ENCODE measurements at places on chromosomes 6 and 20.

DNA sequence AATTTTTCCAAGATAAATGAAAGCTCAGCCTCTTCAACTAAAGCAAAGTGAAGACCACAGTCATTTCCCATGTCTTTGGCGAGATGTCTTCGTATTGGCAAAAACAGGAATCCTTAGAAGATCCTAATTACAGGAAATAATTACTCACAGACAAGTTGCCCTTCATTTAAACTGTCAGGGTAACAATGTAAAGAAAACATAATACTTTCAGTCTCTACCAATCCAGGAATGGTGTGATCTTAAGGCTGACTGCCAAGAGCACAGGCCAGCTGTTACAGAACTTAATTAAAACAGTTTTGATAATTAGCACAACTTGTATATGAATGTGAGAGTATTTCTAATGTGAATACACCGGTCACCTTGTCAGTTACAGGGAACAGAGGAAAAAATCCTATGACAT is 292.2 kb downstream of the PACRG start:
- DNase-seq: no peak

GRCh38 chr6:139743664-139744437 is 369.4 kb upstream of the CITED2 start:
- peak; percentile 85 for DNase-seq

DNA sequence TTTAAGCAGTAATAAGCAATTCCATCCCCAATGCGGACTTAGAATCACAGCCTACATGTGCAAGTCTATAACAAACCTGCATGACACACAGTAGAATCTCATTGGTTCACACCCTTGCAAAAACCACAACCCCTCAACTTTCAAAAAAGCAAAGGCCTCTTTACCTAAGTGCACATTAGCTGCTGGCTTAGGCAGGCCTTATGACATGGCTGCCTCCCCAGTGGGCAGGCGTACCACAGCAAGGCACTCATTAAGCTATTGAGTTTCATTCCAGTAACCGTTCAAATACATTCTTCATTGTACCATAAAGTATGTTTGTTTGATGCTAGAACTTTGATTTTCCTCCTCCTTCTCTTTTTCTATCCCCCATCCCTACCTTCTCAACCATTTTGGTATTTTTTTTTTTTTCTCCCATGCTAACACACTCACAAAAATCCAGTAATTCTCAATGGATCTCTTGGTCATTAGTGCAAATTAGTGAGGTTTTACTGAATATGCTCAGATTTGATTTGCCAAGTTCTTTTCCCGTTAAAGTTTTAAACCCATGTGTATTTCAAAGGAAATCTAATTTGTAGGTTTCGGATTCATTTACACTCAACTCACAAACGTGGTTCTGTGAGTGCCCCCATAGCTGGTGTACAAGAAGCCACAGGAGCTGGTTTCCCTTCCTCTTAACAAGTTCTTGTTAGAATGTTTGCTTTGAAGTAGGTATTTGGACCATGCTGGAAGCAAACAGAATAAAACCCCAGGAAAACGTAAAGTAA is 460.4 kb upstream of the RUNX2 start:
- no peak for DNase-seq

DNA sequence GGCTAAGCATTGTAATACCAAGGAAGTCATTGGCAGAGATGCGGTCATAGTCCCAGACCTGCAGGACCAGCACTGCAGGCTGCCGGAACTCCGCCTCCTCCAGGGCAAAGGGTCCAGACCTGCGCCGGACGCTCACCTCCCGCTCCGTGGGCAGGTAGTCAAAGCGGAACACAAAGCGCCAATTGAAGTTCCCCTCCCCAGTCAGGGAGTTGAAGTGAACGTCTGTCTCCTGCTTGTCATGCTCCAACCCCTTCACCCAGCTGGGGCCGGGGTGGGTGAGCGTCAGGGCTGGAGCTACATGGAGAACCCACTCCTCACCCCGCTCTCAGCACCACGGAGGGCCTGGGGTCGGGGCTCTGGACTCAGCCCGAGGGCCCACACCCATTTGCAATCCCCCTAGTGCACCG is 18.2 kb downstream of the ERGIC3 start:
- no peak for DNase-seq

DNA sequence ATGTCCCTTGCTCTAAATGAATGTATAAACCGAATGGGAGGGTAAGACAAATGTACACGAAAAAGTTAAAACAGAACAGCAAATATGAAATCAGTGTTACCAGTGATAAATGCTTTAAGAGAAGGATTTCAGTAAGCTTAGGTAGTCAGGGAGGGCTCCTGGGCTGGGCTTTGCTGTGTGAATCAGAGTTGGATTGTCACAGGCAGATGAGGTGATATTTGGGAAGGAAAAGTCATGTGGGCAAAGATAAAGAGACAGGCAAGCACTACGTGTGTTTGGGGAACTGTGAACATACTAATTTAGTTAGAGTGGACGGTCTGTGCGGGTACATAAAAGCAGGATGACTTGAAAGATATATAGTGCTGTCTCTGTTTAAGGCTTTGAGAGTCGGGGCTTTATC is 114.8 kb downstream of the CRYBG1 start:
- no peak for DNase-seq

DNA sequence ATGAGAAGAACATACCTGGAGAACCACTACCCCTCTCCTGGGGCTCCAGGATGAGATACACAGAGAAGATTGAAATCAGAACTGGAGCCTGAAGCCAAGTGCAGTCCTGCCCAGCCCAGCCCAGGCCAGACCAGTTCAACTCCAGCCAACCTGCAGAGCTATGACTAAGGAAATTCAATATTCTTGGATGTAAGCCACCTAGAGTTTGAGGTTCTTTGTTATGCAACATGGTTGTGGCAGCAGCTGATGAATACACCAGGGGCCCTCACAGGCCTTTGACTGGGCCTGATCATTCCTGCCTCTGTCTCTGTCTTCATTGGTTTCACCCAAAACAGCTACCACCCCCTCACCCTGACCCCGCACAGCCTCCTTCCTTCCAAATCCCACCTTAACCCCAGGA is 167.8 kb downstream of the LRFN2 start:
- DNase-seq: no peak

DNA sequence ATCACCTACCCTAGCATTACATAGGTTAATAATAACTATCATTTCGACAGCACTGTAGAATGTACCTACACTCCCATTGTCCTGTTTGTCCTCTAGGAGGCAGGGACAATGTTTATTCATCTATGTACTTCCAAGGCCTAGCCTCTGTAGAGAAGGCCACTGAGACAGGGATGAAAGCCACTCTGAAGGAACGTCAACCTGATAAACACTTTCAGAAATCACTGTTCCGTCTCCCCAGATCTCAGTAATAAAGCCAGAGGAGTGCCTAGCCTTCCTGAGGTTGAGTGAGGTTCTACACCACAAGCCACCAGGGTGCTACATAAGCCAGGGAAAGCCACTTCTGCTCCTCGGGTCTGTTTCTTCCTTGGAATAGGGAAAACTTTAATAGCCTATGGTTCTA is 44.8 kb downstream of the POPDC3 start:
- DNase-seq: no peak

DNA sequence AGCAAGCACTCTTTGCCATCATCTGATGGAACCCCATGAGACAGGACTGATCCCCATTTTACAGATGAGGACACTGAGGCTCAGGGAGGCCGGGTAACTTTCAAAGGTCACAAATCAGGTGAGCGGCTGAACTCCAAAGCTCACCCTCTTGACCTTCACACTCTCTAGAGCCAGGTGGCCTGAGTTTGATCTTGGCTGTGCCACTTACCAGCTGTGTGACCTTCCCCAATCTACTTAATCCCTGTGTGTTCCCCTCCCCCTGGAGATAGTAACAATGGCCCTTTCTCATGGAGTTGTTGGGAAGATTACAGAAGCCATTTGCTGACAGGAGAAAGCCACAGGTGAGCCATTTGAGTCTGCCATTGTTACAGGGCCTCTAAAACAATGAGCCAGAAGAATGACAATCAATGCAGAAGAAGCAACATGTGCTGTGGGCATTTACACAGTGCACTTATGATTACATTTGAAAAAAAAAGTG is 34.5 kb downstream of the BMP7 start:
- DNase-seq: no peak

DNA sequence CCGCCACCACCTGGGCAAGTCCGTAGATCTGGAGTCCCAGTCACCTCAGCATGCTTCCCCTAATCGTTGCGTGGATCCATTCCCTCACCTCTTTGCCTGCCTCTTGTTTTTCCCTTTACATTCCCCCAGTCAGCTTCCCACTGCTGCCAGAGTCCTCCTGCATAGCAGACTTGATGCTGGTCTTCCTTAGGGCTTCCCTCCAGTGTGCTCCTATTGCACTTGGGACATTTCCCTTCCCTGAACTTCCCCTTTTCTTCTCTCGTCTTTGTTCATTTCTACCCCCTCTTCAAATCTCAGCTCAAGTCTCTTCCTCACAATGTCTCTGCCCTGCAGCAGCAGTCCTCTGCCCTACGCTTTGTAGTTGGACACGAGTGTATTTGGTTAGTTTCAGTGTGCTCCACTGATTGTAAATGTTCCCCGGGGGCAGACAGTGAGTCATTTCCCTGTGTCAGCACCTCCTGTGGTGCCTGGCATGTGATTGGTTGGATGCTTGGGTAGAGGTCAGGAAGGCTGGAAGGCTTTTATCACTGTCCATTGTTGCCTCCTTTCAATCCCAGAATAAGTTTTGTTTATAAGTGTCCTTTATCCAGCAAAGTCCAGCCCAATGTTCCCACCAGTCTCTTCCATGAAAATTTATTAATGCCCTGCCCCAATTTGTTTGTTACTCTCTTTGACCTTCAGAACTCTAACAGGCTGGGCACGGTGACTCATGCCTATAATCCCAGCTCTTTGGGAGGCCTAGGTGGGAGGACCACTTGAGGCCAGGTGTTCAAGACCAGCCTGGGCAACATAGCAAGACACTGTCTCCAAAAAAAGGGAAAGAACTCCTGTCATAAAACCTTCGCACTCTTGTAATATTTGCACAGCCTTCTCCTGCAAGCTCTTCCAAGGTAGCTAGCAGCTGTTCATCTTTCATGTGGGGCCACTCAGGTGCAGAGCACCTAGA is 38.3 kb downstream of the FAM120B start:
- DNase-seq: peak; percentile 93

DNA sequence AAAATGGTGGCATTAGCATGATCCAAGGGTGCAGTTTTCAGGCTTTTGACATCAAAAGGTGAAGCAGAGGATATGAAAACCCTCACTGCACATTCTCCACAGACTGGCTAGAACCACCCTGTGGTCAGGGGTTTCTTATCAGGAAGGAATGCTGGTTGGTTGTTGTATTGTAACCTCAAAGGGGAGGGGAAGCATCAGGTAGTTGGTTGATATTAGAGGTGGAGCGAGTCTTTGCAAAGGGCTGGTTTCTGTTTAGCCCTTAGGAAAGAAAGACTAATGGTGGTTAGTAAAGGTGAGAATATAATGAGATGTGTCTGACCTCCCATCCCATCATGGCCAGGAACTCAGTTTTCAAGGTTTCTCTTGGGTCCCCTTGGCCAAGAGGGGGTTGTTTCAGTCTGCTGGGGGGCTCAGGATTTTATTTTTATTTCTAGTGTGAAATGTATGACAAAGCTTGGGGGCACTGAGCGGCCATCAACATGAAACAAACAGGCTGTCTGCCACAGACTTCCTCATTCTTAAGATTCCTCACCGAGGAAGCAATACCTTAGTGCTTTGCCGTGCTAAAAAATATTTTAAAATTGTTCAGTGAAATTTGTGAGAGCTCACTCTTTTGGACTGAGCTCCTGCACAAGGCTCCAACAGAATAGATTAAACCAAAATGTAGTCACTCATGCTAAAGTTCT is 47.5 kb upstream of the PROKR2 start:
- no peak for DNase-seq

GRCh38 chr6:24231438-24231977 is 105.5 kb downstream of the NRSN1 start:
- no peak for DNase-seq

DNA sequence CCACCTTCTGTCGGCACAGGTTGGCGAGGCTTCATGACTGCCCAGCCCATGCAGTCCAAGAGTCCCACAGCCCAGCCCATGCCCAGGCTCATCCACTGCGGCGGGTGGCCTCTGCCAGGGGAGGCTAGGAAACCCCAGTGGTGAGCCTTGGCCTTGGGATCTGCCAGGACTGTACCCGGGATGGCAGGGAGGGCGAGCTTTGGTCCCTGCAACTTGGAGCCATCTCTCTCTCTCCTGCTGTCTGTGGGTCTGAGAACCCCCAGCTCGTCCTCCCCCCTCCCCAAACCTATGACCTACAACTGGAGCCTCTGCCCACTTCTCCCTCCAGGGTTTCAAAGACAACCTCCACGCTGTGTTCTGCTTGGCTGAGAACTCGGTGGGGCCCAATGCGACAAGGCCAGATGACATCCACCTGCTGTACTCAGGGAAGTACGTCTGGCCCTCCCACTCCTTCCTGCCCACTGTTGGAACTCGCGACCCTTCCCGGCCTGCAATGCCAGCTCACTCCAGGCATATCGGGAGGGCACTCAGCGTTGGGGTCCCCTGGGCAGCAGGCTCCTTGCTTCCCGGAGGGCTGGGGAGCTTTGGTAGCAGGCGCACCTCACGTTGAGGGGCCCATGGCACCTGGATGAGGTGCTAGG is 19.7 kb downstream of the NPEPL1 start:
- no peak for DNase-seq

DNA sequence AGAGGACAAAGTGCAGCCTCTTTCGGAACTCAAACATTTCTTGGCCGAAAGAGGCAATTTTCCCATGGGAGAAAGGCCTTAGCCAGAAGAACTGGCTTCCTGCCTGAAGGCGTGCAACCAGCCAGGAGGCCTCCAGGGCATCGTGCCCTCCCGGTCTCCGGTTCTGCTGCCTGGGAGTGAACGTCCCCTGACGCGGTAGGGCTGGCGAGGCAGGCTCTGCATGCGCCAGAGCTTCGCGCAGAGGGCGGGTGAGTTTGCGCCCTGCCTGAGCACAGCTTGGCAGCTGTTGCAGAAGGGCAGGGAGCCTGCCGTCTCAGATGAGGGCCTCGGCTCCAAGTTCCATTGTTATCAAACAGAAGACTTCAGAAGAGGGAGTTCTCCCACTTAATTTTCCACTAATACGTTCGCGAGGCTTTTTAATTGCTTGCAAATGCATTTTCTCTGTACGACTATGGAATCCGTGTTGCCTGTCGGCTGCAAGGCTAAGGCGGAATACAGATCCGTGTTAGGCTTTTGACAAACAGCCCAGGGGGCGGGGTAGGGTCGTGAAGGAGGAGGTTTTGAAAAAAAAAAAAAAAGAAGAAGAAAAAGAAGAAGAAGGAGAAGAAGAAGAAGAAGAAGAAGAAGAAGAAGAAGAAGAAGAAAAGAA is 5.5 kb upstream of the TFAP2D start:
- no peak for DNase-seq

- peak; percentile 43 for DNase-seq
Measured at GRCh38 chr6:139402876-139403386, 28.5 kb upstream of the CITED2 start.

DNA sequence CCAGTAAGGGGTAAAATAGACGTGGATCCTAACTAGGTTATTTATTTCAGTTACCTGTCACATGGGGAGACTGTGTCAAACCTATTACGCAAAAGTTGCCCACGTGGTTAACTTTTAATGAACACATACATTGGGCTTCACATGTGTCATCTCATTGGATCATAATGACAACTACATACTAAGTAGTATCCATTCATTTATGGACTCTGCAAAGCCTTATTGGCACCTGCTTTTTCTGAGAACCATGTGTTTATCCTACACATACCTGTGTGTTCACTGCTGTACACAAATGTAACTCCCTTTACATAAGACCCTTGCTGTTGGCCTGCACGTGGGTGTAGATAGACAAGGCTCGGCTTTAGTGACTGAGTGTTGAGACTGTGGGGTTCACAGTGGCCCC is 5.1 kb downstream of the BPIFA1 start:
- DNase-seq: no peak

- DNase-seq: no peak
Measured at GRCh38 chr6:5044866-5045265, 40.3 kb upstream of the PPP1R3G start.

- DNase-seq: no peak
Measured at GRCh38 chr20:19915111-19915798, 101.9 kb upstream of the NAA20 start.

Measured in pulmonary artery endothelial cell (primary cell).